Hippocampal formation (tissue), 2 donors: ENCODE measurements at places on chromosomes 2 and 18.

GRCh38 chr2:178949584-178949983 lies 100.4 kb downstream of the CCDC141 start:
- DNase-seq: no peak

- DNase-seq: no peak
These were observed 79.9 kb downstream of the ZCCHC2 start for GRCh38 chr18:62602706-62603105.

DNA sequence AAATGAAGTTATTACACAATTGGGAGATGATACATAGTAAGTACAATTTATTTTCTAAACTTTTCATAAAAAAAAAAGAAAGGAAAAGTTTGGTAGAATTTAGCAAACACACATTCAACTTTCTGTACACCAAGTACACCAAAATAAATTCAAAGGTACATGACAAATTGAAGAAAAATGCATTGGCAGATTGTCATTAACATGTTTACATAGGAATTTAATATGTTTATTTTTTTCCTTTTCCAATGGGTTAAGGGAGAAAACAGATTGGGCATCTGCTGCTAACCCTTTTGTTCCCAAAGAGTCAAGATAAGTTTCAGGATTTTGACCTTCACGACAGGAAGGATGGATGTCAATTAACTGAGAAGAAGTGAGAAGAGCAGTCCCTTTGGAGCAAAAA lies 620.4 kb downstream of the XIRP2 start:
- no peak for DNase-seq

GRCh38 chr2:75328156-75328555 lies 128.8 kb upstream of the TACR1 start:
- DNase-seq: no peak

DNA sequence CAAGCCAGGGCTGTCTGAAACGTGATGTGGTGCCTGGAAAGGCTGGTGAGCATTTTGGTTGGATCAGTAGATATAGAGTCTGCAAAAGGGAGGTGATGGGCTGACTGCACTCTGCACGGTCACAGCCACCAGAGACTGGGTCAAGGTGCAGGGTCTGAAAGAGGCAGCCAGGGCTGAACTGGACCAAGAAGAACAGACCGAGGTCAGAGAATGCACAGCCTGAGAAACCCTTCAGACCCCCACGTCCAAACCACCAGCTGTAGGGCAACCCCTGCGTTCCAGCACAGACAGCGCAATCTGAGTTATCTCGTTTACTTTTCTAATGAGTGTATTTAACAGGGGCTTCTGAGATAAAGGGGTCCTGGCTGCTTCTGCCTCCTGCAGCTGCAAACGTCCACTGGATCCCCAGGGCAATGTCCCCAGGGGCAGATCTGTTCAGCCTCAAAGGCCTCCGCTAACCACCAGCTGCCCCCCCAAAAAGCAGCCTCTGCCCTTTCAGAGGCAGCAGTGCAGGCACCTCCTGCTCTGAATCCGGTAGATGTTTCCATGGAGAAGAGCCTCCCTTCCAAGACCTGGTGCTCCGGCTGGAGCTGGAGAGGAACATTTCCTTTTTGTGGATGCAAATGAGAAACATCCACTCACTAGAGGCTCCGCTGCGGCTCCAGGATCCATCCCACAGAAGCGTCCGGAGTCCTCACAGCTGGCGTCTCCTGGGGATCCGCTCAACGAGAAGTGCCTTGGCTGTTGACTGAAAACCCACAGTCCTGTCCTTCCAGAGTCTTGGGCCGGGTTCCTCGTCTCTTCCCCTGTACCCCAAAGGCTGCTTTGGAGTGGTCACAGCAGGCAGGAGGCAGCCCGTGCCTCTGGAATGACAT lies 970 bp upstream of the KCNG2 start:
- DNase-seq: no peak

GRCh38 chr2:133365117-133365516 lies 203.1 kb downstream of the NCKAP5 start:
- no peak for DNase-seq

DNA sequence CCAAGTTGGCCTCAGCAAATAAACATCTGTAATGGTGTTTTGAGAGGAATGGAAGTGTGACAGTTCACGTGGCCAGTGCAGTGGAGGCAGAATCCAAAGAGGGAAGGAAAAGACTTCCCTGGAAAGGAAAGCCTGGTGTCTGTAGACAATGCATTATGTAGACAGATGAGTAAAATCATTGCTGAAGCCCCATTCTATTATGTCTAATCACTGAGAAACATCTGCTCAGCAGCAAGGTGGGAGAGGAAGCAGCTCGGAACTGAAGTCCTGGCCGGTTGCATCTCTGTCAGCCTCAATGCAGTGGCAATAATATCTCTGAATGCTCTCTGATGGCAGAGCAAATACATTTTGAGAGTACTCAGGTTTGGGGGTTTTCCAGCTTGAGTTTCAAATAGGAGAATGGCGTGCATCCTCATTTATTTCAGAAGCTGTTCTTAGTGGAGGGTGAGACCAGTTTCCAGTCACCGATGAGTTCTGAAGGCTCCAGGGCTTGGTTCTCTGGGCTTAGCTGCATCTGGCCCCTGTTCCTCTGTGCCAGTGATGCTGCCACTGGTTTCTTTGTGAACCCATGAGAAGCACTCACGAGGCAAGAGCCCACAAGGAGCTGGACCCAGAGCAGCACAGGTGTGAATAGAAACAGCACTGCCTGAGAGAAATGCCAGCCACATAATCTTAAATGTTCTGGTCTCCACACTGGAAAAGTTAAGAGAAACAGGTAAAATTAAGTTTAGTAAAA lies 63.3 kb downstream of the RPIA start:
- no peak for DNase-seq

GRCh38 chr2:225010804-225011203 lies 31.5 kb downstream of the DOCK10 start:
- no peak for DNase-seq

GRCh38 chr2:120673571-120674061 lies 62.1 kb upstream of the GLI2 start:
- DNase-seq: no peak

GRCh38 chr2:238582159-238582558 lies 155.4 kb downstream of the ASB1 start:
- no peak for DNase-seq

DNA sequence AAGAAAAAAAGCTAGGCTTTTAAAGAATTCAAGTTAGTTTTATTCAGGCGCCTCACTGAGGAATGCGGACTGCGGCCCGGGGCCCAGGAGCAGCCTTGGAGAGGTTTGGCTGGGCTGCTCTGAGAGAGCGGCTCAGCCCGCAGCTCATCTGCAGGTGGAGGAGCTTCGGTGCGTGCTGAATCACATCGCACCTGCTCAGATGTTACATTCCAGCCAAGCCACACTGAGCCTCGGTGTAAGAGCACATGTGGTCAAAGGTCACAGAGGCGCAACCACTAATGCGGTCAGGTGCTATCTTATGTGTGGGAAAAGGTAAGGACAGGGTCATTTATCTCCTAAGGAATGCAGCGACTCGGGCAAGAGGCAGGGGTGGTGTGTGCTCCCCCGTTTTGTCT lies 17.1 kb upstream of the CNDP1 start:
- no peak for DNase-seq

- DNase-seq: no peak
These were observed 1.9 kb downstream of the LDLRAD4 start for GRCh38 chr18:13220361-13220991.

DNA sequence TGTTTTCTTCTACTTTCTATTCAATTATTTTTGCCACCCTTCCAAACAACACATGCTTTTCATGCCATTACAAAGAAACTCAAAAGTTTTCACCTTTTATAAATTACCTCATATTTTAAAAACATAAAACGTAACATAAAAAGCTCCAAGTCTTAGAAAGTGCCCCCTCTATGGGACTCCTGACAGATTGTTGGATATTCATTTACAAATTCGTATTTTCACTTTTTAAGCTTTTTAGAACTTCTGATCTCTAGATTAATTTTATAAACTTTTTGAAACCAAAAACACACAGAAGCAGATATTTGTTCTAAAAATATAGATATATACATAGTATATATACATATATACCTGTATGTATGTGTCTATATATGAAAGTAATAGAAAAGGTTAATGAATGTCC lies 1.5 kb downstream of the COL5A2 start:
- DNase-seq: no peak

DNA sequence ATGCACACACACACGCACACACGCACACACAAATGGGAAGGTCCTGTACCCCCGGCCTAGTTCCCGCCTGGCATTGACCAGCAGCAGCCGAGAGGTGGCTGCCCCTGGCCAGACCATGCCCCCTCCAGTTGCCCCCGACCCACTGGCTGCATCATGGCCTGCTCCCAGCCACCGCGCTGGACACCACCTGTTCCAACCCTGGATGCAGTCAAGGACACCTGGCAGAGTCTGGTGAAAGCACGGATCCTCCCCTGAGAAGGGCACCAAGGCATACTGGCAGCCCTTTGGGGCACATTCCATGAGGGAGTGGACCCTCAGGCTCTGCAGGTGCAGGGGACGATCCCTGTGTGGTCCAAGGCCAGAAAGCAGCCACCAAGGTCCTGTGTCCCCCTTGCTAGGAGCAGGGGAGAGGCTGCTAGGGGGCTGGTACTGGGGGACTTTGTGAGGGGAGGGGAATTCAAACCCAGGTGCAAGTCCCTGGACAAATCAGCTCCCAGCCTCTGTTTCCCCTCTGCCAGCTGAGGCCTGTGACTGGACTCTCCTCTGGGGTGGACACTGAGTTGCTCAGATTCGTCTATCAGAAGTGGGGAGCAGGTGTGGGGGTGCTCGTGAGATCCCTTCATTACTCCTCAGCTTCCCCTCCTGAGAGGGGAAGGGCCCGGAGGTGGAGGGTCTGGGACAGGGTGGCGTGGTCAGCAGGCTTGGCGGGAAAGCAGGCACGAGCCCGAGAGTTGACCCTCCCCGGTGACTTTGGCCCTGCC lies 3.5 kb downstream of the ESPNL start:
- DNase-seq: no peak

GRCh38 chr2:98191883-98192282 lies 104.9 kb downstream of the VWA3B start:
- no peak for DNase-seq

DNA sequence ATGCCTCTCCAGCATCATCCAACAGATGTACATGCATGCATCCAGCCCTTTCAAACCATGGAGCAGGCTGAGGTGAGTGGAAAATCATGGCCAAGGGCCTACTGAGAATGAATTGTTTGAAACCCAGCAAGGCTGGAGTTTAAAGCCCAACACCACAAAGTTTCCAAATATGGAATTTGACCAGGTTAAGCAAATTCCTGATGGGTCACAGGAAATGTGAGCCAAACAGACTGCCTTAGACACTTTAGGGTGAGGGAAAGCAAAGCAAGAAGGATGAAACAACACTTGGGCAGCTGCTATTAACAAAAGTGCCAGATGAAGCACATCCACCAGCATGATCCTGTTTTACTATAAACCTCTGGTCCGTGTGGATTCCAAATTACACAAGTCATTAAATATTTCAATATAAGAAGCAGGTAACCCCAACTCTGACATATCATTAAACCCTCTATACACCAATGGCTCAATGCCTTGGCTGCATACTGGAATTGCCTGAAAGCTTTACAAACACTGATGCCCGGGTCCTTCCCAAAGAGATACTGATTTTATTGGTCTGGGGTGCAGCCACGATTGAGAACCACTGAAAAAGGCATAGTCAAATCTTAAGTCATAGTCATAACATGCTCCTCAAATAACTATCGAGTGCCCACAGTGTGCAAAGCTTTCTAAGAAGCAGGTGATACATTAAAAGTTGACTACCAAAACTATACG lies 9.1 kb downstream of the KLF7 start:
- no peak for DNase-seq

DNA sequence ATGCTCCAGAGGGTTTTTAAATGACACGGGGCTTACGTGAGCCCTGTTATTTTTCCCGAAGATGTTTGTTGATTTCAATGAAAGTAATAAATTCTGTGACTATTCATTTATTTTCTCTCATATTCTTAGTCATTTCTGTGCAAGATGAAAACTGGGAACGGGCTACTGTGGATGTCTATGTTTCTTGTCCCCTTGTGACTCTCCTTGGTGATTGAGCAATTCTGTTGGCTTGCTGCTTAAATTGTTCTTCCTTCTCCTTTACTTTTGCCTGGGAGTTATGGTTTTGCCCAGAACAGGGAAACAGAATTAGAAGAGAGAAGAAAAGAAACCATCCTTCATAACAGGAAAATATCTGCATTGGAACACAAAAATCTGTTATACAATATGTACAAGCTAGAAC lies 508.2 kb upstream of the DSEL start:
- no peak for DNase-seq

DNA sequence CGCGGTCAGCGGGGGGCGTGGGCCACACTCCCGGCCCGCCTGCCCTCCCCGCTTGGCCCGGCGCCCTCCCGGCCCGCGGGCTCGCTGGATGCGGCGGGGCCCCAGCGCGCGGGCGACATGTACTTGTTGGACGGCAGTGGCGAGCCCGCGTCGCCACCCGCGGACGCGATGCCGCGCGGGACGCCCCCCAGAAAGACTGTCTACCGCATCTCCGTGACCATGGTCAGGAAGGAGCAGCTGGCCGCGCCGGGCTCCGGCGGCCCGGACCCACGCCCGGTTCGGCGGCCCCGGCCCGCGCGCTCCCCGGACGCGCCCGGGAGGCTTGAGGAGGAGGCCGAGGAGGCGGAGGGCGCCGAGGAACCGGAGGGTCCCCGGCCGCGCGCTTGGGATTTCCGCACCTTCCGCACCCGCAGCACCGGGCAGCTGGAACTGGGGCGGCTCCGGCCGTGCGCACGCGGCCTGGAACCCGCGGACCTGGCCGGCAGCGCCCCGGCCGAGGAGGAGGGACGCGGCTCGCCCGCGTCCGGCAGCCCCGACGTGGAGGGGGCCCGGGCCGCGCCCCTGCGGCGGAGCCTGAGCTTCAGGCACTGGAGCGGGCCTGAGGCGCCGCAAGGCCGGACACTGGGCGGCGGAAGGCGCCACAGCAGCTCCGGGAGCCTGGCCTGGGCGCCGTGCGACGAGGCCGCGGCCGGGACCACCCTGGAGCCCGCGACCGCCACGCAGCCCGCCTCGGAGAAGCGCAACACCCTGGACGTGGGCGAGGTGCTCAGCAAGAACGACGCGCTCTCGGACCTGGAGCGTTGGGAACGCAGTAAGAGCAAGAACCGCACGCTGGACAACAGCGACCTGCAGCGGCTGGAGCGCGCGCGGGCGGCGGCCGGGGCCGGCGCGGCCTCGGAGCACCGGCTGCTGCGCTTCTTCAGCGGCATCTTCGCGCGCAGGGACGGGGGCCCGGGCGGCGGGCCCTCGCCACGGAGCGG lies 176.4 kb downstream of the AGAP1 start:
- peak; percentile 71 for DNase-seq

DNA sequence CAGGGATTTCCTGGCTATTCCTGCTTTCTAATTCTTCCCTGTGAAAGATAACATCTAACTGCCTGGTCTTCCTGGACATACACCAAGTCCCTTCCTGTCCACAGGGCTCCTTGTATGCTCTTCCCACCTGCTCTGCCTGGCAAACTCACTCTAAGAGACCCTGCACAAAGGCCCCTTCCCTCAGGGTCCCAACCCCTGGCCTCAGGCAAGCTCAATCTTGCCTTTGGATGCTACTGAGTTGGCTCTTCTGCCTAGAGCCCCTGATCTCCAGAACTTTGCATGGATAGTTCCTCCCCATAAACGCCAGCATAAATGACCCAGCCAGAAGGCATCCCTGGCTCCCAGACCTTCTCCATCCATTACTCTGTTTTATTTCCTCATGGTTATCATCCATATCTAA lies 98.3 kb upstream of the OTOS start:
- no peak for DNase-seq

GRCh38 chr2:153474407-153474806 lies 4.2 kb downstream of the RPRM start:
- no peak for DNase-seq

- no peak for DNase-seq
These were observed 240.6 kb upstream of the CWC22 start for GRCh38 chr2:180247658-180248057.

GRCh38 chr18:46293742-46294181 lies 189.6 kb downstream of the HAUS1 start:
- DNase-seq: no peak
